ENCODE measurements at places on chromosomes 11 and 22. TPM values are rescaled to one million over a fixed set of nuclear protein-coding genes. Genes with fewer than 3 reads are reported as not detected.

LTO1 gene
- 26.2 TPM for total RNA-seq

DNA sequence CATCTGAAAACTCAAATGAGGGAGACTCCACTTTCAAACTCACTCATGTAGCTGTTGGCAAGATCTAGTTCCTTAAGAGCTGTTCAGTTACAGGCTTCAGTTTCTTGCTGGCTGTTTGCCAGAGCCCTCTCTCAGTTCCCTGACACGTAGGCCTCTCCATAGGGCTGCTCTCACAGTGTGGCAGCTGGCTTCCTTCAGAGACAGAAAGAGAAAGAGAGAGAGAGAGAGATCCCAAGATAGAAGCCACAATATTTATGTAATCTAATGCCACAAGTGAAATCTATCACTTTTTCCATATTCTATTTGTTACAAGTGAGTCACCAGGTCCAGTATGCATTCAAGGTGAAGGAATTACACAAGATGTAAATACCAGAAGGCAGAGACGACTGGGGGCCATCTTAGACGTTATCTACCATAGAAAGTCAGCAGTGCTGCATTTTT lies 168.8 kb downstream of the RCN1 start:
- no peak overlapping the region for H3K27ac ChIP-seq
- no peaks in the 10 kb centered on the region for H3K27me3 ChIP-seq
- H3K4me3 ChIP-seq = no peak overlapping the region
- H3K4me1 ChIP-seq = no peaks in the 10 kb centered on the region
- H3K36me3 ChIP-seq = no peaks in the 10 kb centered on the region

DNA sequence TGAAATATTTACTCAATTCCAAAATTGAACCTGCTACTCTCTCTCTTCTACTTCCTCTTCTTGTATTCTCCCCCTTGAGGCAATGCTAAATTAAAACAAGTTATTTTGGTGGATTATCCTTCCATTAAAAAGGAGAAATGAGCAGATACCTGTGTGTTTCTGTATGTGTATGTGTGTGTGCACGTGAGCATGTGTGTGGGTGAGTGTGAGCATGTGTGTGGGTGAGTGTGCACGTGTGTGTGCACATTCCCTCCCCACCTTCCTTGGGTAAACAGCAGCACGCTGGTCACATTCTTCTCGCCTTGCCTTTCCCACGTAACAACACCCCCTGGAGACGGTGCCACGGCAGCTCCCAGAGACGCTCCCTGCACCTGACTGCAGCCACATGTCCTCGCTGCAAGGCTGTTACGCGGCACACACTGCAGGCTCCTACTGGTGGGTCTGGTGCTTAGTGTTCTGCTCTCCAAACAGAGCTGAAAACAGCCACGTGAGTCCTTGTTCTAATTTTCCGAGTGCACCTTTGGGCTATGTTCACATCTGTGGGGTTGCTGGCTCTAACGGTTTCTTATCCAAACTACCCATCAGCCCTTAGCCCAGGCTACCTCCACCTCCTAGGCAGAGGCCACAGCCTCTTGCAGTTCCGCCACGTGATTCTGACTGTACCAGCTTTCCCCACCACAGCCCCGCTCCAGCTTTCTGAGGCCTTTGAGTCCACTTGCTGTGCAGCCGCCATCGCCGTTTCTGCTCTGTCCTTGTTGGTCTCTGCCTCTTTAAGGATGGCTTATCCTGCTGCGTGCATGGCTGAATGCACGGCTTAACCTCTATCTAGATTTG lies 123.4 kb downstream of the CTTN start:
- H3K4me3 ChIP-seq = no peak overlapping the region
- H3K4me1 ChIP-seq = no peaks in the 10 kb centered on the region
- no peak for DNase-seq
- no peak overlapping the region for H3K27ac ChIP-seq
- H3K36me3 ChIP-seq = no peaks in the 10 kb centered on the region

GRCh38 chr11:10893714-10894151 lies 35.9 kb upstream of the ZBED5 start:
- no peak overlapping the region for H3K27ac ChIP-seq
- H3K36me3 ChIP-seq = no peaks in the 10 kb centered on the region
- no peak for DNase-seq
- no peak overlapping the region for H3K4me3 ChIP-seq
- H3K4me1 ChIP-seq = peaks cover 14% of the 10 kb centered on the region

DNA sequence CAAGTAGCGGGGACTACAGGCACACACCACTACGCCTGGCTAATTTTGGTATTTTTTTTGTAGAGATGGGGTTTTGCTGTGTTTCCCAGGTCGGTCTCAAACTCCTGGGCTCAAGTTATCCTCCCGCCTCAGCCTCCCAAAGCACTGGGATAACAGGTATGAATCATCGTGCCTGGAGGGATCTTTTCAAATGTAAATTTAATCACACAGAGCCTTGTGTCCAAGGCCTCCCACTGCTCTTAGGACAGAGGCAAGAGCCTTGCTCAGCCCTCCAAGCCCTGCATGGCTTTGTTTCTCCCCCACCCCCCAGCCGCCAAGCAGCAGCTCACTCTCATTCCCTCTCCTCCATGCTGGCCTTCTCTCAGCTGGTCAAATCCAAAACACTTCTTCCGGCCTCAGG lies 75.3 kb upstream of the CREB3L1 start:
- H3K4me3 ChIP-seq = no peak overlapping the region
- H3K4me1 ChIP-seq = no peaks in the 10 kb centered on the region
- no peaks in the 10 kb centered on the region for H3K27me3 ChIP-seq

- H3K4me1 ChIP-seq = peaks cover 22% of the 10 kb centered on the region
- H3K4me3 ChIP-seq = no peak overlapping the region
- no peak overlapping the region for H3K27ac ChIP-seq
These were observed 330.9 kb downstream of the CNTN5 start for GRCh38 chr11:99351624-99352023.

GRCh38 chr11:111358038-111359001 lies 20.8 kb downstream of the POU2AF1 start:
- H3K4me1 ChIP-seq = no peaks in the 10 kb centered on the region
- no peaks in the 10 kb centered on the region for H3K27me3 ChIP-seq
- no peak overlapping the region for H3K27ac ChIP-seq
- H3K36me3 ChIP-seq = no peaks in the 10 kb centered on the region
- no peak for DNase-seq
